Stimulated activated CD8-positive, alpha-beta memory T cell treated with anti-CD3 and anti-CD28 coated beads, Interleukin-2, amount 100 ng/mL, for 1 hour (primary cell): ENCODE measurements at places on chromosomes 4 and X.

DNA sequence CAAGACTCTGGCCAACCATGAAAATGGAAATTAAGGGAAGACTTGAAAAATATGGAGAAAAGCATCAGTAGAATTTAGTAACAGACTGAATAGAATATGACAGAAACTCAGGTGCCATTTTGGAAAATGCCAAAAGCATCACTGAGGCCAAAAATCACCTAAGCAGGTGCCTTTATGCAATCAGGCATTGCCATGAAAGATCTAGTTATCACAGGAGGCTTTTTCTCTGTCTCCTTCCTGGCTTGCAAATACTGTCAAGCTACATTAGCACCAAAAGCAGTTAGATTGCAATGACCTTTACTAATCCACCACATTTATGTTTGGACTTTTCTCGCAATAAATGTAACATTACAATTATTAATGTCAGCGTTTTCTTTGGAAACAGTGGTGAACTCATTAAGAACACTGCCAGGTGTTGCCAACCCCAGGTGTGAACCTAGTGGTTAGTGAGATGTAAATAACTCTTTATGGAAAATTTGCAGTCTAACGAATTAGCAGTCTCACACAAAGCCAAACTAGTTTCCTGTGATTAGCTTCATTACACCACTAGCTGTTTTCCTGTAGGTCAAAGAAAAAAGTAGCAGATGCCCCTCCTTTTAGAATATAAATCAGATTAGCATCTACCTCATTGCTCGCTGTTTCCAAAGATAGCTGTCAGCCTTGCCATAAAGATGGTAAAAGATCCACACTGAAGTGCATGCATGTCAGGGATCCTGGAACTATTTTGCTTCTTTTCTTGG, 1568.4 kb upstream of the TENM3 start:
- no peak for DNase-seq

GRCh38 chrX:31132821-31133241, 61.0 kb upstream of the FTHL17 start:
- no peak for DNase-seq

GRCh38 chr4:26271703-26272102, 49.1 kb upstream of the RBPJ start:
- DNase-seq, result no peak

DNA sequence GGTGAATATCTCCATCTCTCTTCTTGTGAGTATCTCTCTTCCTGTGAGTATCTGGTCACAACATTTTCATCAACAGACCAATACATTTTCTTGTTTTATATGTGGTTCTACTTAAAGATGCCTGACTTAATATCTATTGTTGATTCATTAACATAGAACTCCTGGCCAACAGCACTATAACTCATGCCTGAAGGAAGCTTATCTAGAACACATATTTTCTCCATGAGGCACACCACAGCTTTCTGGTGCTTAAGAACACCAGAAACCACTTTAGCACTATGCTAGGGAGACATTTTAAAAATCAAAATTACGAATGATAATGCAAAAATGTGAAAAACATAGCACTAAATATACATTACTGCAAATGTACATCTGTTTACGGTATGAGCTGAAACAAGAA, 190.4 kb downstream of the GABRB1 start:
- no peak for DNase-seq

DNA sequence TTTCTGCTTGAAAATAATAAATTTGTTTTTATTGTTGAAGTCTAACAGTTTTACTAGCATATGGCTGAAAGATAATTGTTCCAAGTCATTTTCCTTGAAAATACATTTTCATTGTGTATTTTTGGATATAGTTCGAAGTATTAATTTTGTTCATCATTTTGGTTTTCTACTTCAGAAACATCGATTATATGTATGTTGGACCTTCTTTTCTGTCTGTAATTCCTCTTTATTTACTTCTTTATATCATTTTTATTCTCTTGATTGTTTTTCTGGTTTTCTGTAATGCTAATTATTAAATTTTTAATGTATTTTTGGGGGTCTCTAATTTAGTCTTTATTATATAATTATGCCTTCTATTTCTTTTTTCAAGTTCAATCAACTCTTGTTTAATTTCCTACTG, 407.1 kb upstream of the FRG1 start:
- DNase-seq, result no peak

GRCh38 chr4:7771541-7772507, 167.8 kb downstream of the AFAP1 start:
- no peak for DNase-seq

DNA sequence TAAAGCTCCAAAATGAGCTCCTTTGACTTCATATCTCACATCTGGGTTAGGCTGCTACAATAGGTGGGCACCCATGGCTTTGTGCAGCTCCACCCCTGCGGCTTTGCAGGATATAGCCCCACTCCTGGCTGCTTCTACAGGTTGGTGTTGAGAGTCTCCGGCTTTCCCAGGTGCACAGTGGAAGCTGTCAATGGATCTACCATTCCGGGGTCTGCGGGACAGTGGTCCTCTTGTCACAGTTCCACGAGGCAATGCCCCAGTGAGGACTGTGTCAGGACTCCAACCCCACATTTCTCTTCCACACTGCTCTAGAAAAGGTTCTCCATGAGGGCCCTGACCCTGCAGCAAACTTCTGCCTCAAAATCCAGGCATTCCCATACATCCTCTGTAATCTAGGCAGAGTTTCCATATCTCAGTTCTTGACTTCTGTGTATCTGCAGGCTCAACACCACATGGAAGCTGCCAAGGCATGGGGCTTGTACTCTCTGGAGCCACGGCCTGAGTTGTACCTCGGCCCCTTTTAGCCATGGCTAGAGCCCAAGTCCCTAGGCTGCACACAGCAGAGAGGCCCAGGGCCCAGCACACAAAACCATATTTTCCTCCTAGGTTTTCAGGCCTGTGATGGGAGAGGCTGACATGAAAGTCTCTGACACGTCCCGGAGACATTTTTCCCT, 342.8 kb downstream of the FAM47B start:
- no peak for DNase-seq

- DNase-seq, result no peak
Measured at GRCh38 chr4:54971474-54971950, 153.9 kb downstream of the KDR start.

DNA sequence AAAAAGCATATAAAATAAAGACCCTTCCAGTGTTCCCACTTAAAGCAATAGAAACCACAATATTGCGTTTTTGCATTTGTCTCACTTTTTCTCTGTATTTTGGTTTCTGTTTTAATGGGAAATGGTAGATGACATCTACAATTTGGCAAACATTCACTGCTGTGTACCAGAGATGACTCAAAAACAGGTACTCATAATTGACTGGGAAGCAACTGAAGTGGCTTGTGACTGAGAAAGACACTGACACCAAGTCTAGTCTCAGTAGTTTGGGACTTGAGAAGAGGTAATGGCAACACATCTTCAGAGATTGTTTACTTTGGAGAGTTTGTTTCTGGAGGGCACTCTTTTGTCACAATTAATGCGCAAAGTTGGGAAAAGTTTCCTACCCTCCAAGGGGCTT, 42.0 kb downstream of the AREG start:
- no peak for DNase-seq

DNA sequence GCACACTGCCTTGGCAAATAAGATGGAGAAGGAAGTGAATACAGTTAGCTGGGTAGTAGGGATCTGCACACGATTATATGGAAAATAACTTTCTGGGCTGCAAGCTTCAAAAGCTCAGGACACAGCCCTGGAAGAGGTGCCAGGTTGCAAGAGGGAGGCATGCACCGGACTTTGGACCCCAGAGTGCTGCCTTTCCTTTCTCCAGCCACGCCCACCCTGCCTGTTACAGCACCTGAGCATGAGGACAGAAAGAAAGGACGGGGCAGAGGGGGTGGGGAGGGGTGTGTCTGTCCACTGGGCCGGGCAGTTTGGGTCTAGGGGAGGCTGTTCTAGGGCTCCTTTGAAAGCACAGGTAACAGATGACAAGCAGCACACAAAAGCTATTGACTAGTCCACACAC, 152.8 kb downstream of the ENPP6 start:
- DNase-seq, result no peak

DNA sequence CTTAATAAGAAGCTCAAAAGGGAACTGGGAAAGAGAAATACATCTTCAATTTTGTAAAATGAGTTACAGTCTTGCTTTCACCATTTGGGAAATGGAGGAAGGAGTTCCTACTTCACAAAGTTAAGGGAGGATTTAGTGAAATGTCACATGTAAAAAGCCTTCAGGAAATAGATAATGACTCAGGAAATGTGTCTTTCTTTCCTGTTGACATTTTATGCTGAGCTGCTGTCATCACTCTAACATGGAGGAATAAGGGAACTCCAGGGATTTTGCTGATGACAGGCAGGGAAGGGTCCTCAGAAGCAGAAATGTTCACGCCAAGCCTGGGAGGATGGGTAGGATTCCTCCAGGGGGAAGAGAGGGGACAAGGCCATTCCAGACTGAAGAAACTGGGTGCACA, 251.1 kb downstream of the USP46 start:
- no peak for DNase-seq

- no peak for DNase-seq
Measured at GRCh38 chr4:22607382-22607781, 85.4 kb upstream of the GBA3 start.
